AG04449 (cell line): ENCODE measurements at places on chromosomes 1 and 21.
A peak's percentile ranks its signal among the peaks of the same experiment; 100 is the strongest.

DNA sequence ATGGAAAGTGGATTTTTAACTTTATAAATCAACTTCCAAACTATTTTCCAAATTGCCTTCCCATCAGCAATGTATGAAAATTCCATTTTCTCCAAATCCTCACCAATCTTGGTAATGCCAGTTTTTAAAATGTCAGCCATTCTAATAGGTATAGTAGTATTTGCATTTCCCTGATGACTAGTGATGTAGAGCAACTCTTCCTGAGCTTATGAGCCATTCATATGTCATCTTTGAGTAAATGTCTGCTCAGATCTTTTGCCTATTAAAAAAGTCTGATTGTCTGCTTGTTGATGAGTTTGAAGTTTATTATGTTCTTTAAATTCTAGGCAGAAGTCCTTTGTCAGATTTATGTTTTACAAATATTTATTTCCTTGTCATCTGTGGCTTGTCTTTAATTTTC is 54.7 kb downstream of the KDM1A start:
- no peak for DNase-seq

DNA sequence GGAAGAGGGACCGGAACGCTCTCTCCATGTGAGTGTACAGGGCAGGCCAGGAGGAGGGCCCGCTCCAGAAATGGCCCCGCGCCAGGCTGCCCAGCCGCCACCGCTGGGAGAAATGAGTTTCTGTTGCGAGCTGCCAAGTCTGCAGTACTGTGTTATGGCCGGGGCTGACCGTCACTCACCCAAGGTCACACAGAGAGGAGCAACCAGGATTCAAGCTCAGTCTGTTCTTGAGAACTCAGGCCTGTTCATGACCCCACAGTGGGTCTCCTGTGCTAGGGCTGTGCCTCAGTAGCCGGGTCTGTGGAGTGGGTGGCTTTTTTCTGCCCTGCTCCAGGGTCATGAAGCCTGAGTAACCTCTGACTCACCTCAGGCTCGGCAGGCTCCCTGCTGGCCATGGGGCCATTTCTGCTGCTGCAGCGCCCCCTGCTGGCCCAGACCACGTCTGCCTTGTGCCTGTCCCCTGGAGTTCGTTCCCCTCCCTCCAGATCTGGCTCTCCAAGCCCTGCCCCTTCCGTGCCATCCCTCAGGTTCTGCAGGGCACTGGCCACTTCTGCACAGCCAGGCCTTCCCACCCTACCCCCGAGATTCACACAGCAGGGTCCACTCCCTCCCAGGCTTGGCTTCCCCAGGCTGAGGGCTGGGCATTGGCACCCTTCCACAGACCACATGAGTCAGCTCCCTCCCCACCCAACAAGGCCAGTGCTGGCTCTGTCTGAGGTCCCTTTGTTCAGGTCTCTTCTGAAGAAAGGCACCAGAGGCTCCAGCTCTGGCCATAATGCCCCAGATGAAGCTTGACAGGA is 51.8 kb downstream of the EDN2 start:
- peak; percentile 33 for DNase-seq

DNA sequence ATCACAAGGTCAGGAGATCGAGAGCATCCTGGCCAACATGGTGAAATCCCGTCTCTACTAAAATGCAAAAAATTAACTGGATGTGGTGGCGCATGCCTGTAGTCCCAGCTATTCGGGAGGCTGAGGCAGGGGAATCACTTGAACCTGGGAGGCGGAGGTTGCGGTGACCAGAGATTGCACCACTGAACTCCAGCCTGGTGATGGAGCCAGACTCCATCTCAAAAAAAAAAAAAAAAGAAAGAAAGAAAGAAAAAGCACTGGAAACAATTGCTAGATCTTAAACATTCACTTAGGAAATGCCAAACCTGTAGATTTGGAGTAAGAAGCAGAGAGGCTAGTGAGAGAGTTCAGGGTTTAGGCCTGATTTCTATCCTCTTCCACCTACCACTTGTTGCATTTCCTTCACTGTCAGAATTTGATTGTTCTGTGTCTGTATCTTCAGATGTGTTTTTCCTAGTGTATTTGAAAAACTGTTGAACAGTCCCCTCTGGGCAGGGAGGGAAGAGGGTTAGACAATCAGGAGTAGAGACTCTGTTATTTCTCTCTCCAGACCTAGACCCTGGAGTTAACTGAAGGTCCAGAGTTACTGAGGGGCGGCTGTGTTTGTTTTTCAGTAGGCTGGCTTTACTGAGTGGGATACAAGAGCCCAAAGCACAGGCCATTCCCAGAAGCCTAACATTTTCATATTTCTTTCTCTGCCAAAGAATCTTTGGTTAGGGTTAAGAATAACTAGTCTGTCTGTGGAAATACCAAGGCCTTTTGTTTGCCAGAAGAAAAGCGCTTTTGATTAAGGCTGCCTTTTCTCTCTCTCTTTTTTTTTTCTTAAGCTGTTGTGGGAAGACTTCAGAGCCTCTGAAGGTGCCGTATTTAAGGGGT is 31.1 kb upstream of the MACF1 start:
- DNase-seq: no peak

- DNase-seq: no peak
Observed at GRCh38 chr21:35982717-35983116, 77.6 kb downstream of the SETD4 start.

DNA sequence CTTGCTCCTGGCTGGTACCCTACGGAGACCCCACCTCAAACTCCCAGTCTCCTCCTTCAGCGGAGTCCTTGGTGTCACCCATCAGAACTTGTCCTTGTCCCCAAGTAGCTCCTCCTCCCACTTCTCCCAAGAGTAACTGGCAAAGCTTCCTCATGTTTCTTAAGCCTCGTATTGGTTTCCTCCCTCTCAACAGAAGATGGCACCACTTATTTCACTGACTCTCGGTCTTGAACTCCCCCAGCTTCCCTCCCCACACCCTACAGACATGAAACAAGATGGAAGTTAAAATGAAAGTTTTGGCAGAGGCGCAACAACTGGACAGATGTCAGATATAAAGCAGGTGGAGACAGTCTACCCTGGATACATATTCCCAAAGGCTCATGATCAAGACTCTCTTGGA is 13.4 kb downstream of the RAB7B start:
- no peak for DNase-seq
